ENCODE measurements at places on chromosomes 2 and 18.

DNA sequence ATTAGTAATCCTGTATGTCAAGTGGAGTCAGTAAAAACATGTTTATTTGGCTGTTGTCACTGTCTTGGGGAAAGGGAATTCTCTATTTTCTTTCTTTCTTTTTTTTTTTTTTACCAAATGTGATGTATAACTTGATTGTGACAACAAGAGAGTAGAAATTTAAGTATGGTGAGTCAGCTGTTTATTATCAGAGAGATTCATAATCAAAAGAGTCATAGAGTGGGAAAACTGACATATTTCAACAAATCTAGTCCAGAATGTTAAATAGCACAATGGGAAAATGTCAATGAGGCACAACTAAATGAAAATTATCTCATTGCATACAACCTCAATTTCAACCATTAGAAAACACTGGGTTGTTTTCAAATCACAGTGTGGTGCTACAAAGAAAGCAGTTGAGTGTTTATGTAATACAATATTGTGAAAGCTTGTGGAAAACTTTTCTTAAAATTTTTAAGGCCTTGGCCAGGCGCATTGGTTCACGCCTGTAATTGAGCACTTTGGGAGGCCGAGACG, 111.9 kb upstream of the DTNA start:
- no peak for DNase-seq

DNA sequence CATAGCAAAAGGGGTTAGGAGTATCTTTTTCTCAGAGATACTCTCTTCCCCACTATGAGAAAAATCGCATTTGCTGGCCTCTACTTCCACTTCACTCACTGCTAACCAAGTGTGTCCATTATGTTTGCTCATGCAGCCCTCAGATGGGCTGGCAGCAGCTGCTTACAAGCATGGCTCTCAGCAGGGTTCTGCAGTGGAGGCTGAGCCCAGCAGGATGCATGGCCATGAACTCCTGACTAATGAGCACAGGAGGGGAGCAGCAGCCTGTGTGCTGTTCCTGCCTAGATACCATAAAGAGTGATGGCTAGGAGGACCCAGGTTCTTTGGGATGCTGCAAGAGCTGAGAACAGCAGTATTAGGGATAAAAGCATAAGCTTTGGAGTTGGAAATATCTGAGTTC, 316.9 kb upstream of the THSD7B start:
- no peak for DNase-seq

GRCh38 chr2:108217211-108217610, 22.6 kb upstream of the SULT1C3 start:
- DNase-seq: no peak

DNA sequence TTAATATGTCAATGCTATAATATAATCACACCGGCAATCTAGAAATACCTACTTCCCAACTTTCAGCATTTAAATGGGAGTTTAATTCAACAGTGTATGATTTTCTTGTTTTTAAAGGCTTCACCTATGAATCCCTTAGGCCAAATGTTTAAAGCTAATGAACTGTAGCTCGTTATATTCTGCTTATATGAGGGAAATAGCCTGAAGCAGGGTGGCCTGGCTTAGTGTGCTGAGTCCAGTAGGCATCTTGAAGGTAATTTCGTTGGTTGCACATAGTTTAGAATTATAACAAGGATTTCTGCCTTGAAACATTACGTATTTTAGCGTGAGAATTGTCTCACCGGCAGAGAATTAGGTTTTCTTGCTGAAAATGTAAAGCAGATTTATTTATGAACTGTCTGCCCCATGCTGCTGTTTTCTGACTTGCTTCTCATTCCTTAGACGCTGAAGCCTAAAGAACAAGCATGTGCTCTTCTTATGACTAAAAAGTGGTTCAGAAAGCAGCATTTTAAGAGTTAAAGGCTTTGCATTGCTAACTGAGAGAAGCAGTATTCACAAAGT, 433.7 kb upstream of the RAB12 start:
- DNase-seq: no peak

DNA sequence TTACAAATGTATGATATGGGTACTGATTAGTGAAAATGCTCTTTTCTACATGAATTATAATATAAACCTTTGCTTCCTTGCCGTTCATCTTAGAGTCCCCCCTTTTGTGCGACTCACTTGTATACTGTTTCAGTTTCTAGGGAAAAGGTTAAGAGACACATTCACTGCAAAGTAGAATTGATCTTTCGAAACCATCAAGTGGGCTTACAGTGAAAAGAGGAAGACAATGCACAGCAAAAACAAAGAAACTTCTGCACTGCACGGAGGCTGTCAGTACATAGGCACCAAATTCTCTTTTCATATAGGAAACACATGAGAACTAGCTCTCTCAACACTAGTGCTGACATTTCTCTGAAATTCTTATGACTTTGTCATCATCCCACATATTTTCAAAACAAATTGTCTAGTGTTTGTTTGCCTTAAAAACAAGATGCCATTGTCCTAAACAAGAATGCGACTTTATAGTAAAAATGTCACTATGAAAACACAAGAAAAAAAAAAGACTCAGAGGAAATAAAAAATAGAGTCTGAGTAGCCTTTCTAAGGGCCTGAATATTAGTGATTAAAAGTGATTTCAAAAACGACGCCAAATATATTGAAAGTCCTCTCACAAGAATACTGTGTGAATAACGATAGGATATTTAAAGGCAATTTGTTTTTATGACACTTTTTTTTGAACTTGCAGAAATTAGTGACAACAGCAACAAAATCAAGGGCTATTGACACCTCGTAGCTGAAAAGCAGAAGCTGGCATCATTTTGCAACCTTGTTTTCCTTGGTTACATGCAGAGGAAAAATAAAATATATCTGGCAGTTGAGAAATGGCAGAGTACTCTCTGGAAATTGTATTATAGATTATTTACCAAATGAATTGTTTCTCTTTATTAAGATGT, 827.0 kb downstream of the BCL11A start:
- no peak for DNase-seq

- peak; percentile 13 for DNase-seq
These were observed 28.9 kb upstream of the ARHGEF4 start for GRCh38 chr2:130807659-130808385.

DNA sequence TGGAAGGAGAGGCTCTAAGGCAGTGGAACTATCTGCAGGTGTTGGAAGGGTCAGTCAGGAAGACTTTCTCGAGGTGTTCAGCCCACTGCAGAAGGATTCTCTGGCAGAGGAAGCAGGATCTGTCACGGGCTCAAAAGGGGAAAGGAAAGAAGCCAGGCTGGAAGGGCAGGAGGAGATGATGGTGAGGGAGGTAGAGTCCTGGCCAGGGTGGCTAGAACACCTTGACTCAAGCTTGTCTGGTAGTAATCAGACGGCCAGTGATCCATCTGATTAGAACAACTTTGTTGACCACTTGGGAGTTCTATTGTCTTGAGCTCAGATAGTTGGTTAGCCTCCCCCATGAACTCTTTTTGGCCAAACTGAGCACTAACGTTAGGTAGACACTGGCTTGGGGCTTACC, 9.7 kb upstream of the ATOH8 start:
- DNase-seq: no peak

GRCh38 chr2:54275541-54275940, 19.5 kb upstream of the TSPYL6 start:
- no peak for DNase-seq

- no peak for DNase-seq
These were observed 52.1 kb upstream of the CHMP1B start for GRCh38 chr18:11799066-11799465.

GRCh38 chr2:95323347-95324155, 26.4 kb downstream of the KCNIP3 start:
- DNase-seq: peak; percentile 5

GRCh38 chr2:170512266-170512665, 202.9 kb upstream of the SP5 start:
- no peak for DNase-seq

- DNase-seq: no peak
These were observed 124.9 kb downstream of the PRKCE start for GRCh38 chr2:45776160-45776955.

GRCh38 chr2:101205521-101206479, 46.9 kb upstream of the CNOT11 start:
- DNase-seq: peak; percentile 88

DNA sequence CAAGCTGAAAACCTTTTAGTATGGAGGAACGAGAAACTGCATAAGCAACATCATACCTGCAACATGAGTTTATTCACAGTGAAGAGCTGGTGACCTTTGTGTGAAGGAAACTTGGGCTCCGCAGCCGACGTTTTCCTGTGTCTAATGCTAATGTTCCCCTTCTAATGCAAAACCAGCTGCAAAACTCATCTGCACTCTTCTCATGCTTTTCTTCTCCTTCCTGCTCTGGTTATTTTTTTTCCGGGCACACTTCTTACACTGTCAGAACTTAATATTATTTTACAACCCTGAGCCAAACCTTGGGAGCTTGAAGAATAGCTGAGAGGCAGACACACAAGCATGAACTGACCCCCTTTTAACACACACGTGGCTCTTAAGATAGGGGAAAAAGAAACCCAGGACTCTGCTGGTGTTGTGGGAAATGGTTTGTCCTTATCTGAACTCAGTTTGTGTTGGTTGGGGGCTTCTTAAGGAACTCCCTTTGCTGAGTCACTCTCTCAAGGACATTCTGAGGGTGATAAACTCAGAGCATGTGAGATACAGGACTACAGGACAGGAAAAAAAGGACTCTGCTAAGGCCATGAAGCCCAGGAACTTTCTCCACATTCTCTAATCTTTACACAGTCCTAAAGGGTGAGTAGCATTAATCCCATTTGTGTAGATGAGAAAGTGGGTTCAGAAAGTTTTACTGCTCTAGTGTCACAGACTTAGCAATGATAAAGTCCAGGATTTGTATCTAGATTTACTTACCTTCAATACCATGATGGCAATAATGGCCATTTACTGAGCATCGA, 439.3 kb upstream of the TRIB2 start:
- peak; percentile 97 for DNase-seq

GRCh38 chr2:84495539-84496146, 20.7 kb upstream of the DNAH6 start:
- DNase-seq: peak; percentile 67

GRCh38 chr2:134087371-134087921, 166.4 kb upstream of the MGAT5 start:
- no peak for DNase-seq

DNA sequence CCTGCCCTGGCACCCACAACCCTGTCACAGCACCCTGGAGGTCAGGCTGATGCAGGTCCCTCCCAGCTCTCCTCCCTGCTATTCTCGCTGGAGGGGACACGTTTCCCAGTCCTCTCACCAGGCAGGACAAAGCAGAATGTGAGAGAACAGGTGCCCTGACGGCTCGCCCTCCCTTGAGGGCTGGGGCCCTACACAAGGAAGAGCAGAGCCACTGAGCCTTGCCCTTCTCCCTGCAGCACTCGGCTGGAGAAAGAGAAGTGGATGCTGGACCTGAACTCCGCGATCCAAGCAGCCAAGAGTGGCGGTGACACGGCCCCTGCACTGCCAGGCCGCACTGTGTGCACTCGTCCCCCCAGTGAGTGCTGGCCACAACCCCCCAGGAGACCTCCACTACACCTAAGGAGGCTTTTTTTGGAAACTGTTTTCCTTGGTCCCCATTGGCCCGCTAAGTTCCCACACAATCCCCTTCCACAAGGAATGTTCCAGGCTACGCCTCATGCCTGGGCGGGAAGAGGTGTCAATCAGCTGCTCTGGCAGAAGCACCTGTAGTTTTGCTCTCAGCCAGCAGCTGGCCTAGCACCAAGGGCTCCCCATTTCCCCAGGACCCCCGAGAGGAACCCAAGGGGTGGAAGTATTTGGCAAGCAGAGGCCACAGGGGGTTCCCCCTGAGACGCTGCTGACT, 17.4 kb downstream of the STK25 start:
- peak; percentile 24 for DNase-seq

DNA sequence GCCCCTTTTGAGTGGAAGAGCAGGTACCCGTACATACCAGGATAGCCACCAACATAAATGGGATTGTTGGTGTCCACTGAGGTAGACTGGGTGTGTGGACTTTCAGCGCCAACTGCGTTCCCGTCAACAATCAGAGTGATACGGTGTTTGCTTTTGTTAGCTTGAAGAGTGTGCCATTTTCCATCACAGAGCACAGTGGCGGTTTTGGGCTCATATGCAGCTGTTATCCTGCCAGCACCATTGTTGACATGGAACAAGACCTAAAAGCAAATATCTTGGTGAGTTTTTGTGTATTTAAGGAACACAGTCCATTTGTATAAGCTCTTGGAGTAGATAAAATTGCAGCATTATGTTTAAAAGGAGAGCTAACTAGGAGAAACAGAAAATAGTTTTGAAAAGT, 174.5 kb downstream of the LAMA1 start:
- DNase-seq: no peak

- DNase-seq: no peak
These were observed 41.3 kb downstream of the BCL2L11 start for GRCh38 chr2:111161971-111162370.

GRCh38 chr2:30287190-30287840, 56.0 kb downstream of the LBH start:
- DNase-seq: no peak

GRCh38 chr2:184463102-184463865, 135.0 kb upstream of the ZNF804A start:
- no peak for DNase-seq

- no peak for DNase-seq
These were observed 108.1 kb downstream of the PRPF40A start for GRCh38 chr2:152609154-152609553.

GRCh38 chr18:62919109-62919838, 203.9 kb downstream of the PHLPP1 start:
- DNase-seq: no peak

DNA sequence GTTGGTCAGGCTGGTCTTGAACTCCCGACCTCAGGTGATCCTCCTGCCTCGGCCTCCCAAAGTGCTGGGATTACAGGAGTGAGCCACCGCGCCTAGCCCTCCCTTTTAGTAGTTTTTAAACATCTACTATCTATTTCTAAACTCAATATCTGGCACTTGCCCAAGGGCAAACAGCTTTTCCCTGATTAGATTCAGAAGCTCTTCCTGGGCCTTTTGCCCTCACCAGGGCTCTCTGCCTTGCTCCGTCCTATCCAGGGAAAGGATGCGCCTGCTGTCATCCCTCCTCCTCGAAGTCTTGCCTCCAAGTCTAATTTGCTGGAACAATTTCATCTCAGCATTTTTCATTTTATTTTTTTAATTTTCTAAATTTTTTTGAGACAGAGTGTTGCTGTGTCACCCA, 41.4 kb upstream of the FHOD3 start:
- DNase-seq: no peak

All from hematopoietic multipotent progenitor cell treated with erythropoietin and hydrocortisone succinate and interleukin-3 and kit ligand, for 8 days (in vitro differentiated cells).